H9 (cell line): ENCODE measurements at places on chromosomes 6 and 20.

DNA sequence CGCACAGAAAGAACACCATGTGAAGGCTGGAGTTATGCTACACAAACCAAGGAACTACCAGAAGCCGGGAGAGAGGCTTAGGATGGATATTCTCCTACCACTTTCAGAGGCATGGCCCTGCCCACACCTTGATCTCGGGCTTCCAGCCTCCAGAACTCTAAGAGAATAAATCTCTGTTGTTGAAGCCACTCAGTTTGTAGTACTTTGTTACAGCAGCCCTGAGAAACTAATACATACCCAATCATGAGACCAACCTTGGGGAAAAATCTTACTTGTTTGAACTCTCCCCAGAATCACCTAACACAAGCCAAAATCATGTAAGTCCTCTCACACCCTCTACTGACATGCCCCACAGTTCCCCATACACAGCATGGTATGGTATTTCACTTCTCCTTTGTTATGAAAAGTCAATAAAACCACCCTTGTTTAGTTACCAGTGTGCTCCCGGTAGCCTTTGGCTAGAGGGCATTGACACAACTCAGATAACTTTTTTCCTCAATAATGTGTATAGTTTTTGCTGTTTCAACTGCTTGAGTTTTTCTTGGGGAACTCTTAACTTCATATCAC lies 40.7 kb upstream of the SLC2A12 start:
- DNase-seq, result no peak

- no peak for DNase-seq
These were observed 86.1 kb upstream of the EYA2 start for GRCh38 chr20:46808565-46808964.

GRCh38 chr6:151747896-151748295 lies 59.6 kb upstream of the ESR1 start:
- DNase-seq, result no peak

GRCh38 chr6:113432521-113433334 lies 424.4 kb upstream of the MARCKS start:
- DNase-seq, result no peak
